RKO (cell line): ENCODE measurements at places on chromosomes 7 and 10.

DNA sequence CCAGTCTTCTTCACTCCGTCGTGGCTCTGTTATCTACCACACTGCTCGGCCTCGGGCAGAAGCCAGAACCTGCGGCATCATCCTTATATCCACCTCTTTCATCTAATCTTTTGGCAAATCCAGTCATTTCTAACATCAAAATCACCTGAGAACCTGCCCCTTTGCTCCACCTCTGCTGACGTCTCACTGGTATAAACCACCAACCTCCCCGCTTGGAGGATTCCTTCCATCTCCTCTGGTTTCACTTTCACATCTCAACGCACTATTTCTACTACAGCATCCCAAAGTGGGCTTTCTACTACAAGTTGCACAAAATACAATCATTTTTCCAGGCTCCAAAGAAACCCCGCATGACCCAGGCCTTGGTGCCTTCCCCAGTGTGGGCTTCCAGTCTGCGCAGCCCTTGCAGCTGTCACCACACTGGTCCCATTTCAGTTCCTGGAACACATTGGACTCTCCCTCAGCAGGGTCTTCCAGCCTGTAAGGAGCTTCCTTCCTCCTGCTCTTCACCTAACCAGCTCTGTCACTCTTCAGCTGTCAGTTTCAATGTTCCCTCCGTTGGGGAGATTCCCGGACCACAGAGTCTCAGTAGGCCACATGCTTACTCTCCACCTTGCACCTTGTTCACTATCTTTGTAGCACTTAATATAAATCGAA, 85.0 kb downstream of the PRKCQ start:
- DNase-seq: no peak

GRCh38 chr10:82874671-82875070, 999.7 kb downstream of the NRG3 start:
- peak; percentile 20 for DNase-seq

- DNase-seq: no peak
Measured at GRCh38 chr10:48251152-48251524, 23.4 kb downstream of the FRMPD2 start.

- no peak for DNase-seq
Measured at GRCh38 chr10:117546020-117546580, 3.6 kb downstream of the EMX2 start.

- peak; percentile 51 for DNase-seq
Measured at GRCh38 chr10:119416855-119417254, 125.7 kb downstream of the RGS10 start.

DNA sequence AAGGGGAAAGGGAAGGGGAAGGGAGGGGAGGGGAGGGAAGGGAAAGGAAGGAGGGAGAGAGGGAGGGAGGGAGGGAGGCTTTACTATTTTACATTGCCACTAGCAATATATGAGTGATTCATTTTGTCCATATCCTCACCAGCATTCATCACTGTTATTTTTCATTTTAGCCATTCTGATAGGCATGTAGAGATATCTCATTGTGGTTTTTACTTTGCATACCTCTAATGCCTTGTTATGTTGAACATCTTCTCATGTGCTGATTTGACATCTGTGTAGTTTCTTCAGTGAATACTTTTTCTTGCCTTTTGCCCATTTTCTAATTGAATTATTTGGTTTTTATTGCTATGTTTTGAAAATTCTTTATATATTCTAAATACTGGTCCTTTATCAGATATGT, 52.7 kb downstream of the GCC1 start:
- DNase-seq: no peak

GRCh38 chr7:146249272-146249671, 132.7 kb downstream of the CNTNAP2 start:
- peak; percentile 6 for DNase-seq

- no peak for DNase-seq
Measured at GRCh38 chr7:111475959-111476358, 86.3 kb downstream of the IMMP2L start.

DNA sequence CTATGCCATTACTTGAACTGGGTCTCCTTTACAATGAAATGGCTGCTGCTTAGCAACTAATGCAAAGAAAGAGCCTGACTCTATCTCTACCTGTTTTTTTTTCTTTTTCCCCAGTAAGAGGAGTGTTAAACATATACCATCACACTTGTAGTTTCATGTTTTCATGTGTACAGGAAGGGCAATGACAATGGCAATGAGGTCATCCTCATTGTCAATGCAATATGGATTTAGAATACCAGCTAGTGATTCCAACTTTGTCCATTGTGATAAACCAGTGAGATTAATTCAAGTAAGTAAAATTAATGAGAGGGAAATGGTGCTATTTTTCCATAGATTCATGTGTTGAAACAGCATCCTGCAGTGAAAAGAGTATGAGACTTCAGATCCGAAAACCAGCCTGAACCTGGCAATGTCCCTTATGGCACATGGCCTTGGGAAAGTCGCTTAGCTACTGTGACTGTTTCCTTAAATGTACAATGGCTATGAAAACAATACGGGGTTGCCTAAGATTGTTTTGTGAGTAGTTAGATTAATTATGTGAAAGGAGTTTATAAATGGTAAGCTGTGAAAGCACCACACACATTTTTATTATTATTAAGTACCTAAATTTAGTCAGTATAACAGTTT, 11.2 kb downstream of the DGKI start:
- DNase-seq: no peak

DNA sequence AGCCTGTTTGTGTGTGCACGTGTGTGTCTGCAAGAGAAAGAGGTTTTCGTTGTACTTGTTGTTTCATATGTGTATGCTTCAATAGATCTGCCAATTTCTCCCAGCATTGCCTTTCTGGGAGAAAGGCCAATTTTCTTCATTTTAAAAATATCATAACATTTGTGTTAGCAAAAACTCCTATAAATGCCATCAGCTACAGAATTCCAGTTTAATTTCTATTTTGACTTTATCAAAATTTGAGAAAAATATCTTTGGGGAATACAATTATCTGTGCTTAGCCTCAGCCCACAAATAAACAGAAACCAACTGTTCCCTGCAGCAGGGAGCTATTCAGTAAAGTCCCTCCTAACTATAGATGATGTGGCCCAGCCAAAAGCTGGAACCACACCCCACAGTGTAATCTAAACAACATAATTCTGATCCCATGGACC, 68.3 kb upstream of the MGMT start:
- DNase-seq: no peak

GRCh38 chr10:3046981-3047547, 20.3 kb upstream of the PFKP start:
- DNase-seq: no peak

DNA sequence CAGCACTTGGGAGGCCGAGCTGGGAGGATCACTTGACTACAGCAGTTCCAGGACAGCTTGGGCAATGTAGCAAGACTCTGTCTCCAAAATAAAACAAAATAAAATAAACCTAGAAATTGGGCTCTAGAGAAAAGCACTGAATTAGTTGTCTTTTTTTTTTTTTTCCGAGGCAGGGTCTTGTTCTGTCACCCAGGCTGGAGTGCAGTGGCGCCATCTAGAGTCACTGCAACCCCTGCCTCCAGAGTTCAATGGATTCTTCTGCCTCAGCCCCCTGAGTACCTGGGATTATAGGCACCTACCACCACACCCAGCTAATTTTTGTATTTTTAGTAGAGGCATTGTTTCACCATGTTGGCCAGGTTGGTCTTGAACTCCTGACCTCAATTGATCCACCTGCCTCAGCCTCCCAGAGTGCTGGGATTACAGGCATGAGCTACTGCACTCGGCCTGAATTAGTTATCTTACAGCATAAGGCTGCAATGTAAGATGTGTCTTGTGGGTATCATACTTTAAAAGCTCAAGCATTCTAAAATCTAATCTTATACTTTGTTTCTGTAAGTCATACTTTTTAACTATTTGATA, 12.8 kb downstream of the MEIG1 start:
- DNase-seq: no peak

GRCh38 chr10:96153070-96153469, 23.0 kb downstream of the ZNF518A start:
- no peak for DNase-seq

DNA sequence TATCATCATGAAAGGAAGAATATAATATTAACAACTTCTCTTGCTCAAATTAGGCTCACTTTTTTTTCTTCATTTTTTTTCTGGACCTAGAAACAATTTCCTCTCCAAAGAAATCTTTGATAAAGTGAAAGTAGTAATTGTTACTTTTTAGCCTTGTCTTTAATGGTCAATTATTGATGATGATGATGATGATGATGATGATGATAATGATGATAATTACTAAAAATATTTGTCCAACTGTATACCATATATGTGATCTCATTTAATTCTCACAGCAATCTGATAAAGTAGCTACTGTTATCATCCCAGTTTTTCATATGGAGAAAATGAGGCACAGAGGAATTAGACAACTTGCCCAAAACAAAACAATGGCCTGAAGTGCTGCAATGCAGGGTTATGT, 12.8 kb downstream of the PRKG1 start:
- DNase-seq: no peak

- DNase-seq: no peak
Measured at GRCh38 chr7:158140538-158141220, 446.9 kb downstream of the PTPRN2 start.

- peak; percentile 22 for DNase-seq
Measured at GRCh38 chr7:158924956-158925355, 68.6 kb downstream of the DYNC2I1 start.

- DNase-seq: no peak
Measured at GRCh38 chr10:917999-918398, 13.5 kb downstream of the LARP4B start.

DNA sequence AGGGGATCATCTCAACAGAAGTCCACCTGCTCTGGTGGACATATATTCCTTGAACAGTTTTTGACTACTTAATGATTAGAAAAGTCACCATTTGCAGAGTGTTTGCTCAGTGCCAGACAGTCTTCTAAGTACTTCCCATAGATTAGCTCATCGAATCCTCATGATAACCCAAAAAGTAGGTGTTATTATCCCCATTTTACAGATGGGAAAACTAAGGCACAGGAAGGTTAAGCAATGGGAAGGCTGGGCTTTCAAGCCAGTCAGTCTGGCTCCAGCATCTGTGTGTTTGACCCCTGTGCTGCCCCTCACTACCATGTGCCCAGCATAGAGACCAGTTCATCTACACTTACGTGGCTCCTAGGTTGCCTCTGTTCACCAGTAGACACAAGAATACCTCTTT, 15.9 kb downstream of the CDHR3 start:
- no peak for DNase-seq

DNA sequence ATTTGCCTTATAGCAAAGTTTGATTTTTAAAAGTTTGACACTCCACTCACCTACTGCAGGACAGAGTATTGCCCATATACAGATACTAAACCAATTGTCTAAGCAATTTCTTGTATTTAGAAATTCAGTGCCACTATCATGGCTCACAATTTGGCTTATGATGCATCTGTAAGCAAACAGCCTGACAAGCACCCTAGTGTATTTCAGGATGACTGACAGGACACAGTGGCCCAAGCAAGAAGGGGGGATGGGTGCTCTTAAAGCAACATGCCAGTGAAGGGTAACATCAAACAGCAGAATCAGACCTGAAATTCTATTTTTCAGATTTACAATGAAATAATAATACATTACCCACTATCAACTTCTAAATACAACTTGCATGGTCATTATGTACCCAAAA, 30.5 kb downstream of the CTNNA3 start:
- peak; percentile 53 for DNase-seq

GRCh38 chr7:111364413-111364812, 197.9 kb downstream of the IMMP2L start:
- DNase-seq: no peak
